A549 treated with Hydrocortisone at 1 μM for 4 hours (cell line): ENCODE measurements at places on chromosomes 3 and 15. TPM values are rescaled to one million over a fixed set of nuclear protein-coding genes. Genes with fewer than 3 reads are reported as not detected.

The ECE2 gene
- total RNA-seq: not detected in 5 replicates

The IL17RD gene
- 0.54 to 1.4 TPM (median 1.1 TPM) in 5 replicates for total RNA-seq

The CD200R1L gene
- 0.08 TPM in 1 of 5 replicates, not detected in the others for total RNA-seq

The ARHGAP11A gene
- 56.4 to 105 TPM (median 69.8 TPM) in 5 replicates for total RNA-seq

The FSTL1 gene
- total RNA-seq: 42.8 to 79.0 TPM (median 67.5 TPM) in 5 replicates

The GPR160 gene
- total RNA-seq: 1.4 to 1.9 TPM (median 1.6 TPM) in 5 replicates

The ZIC1 gene
- 0.01 to 0.18 TPM (median 0.10 TPM) in 3 of 5 replicates, not detected in the others for total RNA-seq

The SI gene
- not detected in 5 replicates for total RNA-seq

The C2CD4A gene
- 0.06 to 0.32 TPM (median 0.12 TPM) in 5 replicates for total RNA-seq

The KBTBD13 gene
- not detected in 5 replicates for total RNA-seq

The ROPN1B gene
- total RNA-seq: not detected in 5 replicates

The TEX9 gene
- 3.1 to 6.2 TPM (median 4.0 TPM) in 5 replicates for total RNA-seq

The GRIP2 gene
- 1.0 to 1.6 TPM (median 1.2 TPM) in 5 replicates for total RNA-seq
